ENCODE measurements at places on chromosomes 5 and 9. TPM values are rescaled to one million over a fixed set of nuclear protein-coding genes. Genes with fewer than 3 reads are reported as not detected.

Gene ADAMTS6
- 16.2 TPM for total RNA-seq

Gene C9orf153
- not detected for total RNA-seq

Gene ITK
- total RNA-seq, result not detected

DNA sequence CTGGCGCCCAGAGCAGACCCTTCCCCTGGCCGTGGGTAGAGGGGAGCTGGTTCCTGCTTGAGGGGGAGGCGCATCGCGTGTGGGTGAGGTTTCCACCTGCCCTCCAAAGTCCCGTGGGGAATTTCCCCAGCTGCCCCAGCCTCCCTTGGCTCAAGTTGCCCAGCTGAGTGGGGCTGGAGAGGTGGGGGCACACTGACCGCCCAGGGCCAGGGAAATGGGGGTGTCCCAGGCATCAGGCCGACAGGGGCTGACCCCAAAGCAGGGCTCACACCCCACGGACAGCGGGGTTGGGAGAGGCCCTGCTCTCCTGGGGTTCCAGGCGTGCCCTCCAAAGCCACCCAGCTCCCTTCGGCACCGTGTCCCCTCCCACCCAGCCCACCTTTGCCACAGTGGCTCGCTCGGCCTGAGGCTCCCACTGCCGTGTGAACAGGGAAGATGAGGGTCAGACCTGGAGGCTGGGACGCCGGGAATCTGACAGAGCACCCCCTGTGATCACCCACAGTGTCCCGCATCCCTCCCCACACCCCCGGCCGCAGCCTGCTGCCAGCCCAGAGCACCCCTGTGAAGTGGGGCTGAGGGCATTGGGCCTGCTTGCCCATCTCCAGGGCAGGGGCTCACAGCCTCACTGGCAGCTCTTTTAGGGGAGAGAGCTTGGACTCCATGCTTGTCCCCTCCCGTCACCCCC is 933 bp upstream of the EGFL7 start:
- DNase-seq, result no peak

DNA sequence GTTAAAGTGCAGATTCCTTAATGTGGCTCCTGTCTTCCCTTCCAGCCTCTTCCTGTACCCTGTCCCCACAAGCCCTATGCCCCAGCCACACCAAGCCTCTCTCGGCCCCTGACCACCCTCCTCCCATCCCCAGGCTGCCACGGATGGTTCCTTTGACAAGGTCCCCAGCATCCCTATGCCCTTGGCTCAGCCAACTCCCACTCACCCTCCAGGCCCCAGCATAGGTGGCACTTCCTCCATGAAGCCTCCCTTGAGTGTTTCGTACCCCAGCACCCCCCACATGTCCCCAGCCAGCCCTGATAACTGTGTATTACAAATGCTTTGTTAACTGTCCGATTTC is 115.5 kb upstream of the TBC1D2 start:
- DNase-seq, result no peak

- DNase-seq, result no peak
Measured at GRCh38 chr9:89777544-89777943, 172.7 kb downstream of the GADD45G start.

- no peak for DNase-seq
Measured at GRCh38 chr5:101429241-101429640, 526.2 kb upstream of the ST8SIA4 start.

GRCh38 chr5:34574936-34575467 is 81.1 kb upstream of the RAI14 start:
- DNase-seq, result no peak
